ENCODE measurements at places on chromosomes 4 and X.
A peak's percentile ranks its signal among the peaks of the same experiment; 100 is the strongest.

DNA sequence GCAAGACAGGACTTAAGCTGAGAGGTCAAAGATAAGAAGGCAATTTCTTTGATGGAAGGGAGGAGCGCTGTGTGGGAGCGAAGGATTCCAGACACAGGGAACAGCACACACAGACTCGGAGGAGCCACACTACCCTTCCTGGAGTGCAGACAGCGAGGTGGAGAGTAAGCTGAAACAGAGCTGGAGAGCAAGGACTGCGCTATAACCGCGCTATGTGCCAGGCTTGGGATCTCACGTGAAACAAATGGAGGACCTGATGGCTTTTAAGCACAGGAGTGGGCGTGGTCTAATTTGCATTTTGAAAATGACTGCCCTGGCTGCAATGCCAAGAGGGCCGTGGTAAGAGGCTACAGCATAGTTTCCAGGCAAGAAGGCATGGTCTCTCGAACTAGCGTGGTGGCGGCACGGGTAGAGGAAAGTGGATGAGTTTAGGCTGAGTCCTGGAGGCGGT is 113.9 kb upstream of the SORBS2 start:
- no peak for DNase-seq

DNA sequence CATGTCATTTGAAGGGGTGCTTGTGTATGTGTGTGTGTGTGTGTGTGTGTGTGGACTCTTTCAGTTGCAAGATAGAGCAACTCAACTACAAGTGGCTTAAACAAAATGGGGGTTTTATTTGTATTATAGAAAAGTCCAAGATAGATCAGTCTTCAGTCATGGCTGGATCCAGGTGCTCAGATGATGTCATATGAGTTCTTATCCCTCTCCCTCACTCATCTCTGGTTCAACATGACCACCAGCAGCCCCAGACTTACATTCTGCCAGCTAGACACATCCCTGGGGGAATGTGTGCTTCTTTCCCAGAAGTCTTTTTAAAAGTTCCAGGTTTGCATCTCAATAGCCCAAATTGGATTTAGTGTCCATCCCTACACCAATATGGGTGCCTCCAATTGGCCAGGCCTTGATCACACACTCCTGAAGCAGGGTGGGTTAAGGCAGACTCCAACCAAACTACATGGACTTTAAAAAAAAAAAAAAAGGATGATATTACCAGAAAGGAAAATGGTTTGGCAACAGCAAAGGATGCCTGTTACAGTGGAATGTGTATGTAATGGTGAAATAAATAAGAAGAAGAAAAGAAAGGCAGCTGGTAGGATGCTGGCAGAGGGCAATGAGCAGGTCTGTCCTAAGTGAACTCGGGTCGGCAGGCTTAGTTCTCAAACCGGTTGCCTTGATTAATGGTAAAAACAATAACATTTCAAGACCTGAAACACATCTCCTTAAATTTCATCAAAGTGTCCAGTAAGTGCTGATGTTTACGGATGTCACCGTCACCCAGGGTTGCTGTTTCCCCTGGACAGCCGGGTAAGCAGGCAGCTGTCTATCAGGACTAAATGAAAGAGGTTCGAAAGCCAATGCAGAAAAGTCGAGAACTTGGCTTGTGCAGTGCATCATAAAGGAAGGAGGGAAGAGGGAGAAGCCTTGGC is 107.7 kb downstream of the SMIM20 start:
- peak; percentile 53 for DNase-seq

GRCh38 chrX:41666251-41666650 is 22.5 kb upstream of the GPR34 start:
- no peak for DNase-seq

GRCh38 chrX:23434356-23434884 is 99.8 kb downstream of the PTCHD1 start:
- peak; percentile 31 for DNase-seq

DNA sequence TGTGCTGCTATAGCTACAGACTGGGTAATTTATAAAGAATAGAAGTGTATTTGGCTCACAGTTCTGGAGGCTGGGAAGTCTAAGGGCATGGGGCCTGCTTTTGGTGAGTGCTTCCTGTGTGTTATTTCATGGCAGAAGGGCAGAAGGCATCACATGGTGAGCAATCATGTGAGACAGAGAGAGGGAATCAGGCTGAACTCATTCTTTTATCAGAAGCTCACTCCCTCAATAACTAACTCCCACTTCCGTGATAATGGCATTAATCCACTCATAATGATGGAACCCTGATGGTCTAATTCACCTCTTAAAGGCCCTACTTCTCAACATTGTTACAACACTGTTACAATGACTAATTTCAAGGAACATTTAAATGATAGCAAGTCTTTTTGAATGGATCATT is 129.4 kb downstream of the FAT4 start:
- DNase-seq, result no peak

DNA sequence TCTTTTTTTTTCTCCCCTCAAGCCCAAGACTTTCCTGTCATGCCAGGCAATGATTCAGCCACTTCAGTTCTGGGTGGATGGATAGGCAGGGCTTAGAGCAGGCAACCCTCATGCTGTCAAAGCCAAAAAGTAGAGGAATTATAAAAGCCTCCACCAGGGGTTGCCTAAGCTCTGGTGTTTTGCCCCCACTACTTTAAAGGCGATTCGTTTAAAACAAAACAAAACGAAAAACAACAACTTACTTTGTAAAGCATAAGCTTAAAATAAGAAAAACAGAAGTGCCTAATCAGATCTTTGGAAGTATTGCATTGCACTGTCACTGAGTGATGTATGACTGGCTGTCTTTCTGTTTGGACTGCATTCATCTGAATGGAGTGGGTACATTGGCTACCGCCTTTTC is 5.3 kb upstream of the IDS start:
- no peak for DNase-seq

DNA sequence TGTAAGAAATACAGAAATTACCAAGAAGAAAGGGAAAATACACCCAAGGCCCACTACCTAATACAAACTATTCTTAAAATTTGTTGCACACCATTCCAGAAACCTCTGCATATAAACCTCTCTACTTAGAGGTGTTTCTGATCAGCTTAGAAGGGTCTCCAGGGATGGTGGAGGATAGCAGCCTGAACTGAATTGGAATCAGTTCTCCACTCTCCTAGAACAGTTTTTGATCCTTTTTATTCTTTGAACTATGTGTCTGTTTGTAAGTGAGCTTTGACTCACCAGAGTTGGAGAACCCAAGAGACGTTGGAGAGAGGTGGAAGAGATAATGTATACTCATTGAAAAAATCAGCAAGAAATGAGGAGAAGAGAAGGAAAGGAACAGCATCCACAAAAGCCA is 96.6 kb upstream of the OTUD4 start:
- no peak for DNase-seq

DNA sequence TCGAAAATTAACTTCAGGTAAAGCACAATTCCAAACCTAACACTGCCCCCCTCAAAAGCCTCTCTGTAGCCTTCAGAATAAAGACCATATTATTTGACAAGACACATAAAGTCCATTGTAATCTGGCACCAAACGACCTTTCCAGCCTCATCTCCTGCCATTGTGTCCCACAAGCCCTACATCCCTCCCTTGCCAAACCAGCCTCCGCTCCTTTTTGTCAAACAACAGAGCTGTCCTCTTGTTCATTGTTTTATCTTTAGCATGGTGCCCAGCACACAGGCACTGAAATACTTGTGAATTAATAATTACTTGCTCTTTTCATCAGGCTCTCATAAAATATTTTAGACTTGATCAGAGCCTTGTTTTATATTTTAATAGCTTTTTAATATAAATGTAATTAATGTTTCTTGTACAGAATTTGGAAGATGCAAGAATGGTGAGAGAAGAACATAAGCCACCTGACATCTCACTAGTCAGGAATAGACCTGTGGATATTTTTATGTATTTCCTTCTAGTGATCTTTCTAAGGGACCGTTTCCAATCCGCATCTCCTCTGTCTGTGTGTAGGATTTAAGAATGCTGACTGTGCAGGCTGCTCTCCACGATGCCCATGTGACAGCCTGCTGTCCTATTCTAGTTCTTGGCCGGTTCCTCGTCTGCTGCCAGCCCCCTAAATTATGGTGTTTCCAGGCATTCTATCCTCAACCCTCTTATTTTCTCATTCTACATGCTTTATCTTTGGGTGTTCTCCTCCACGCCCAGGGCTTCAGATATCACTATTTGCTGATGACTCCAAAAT is 3.0 kb upstream of the IRF2 start:
- DNase-seq, result no peak

DNA sequence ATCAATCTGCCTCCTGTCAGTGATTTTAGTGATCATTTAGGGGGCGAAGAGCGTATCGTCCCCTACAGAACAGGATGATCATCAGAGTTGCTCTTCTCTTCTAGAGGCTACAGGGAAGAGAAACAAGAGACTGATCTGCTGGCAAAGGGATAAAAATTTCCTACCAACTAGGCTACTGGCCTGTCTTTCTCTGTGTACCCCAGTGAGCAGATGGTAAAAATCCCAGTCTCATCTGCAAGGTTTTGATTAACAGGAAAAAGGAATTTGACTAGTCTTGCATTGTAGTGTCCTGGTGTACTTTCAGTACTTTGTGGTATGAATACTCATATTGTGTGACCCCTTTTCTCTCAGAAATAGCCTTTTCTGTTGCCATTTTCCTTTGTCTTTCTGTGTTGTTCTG is 21.8 kb upstream of the AADAT start:
- no peak for DNase-seq

GRCh38 chr4:170400361-170400760 is 310.6 kb upstream of the AADAT start:
- DNase-seq, result no peak

- DNase-seq, result no peak
Measured at GRCh38 chr4:1204828-1205585, 32.6 kb upstream of the SPON2 start.

- DNase-seq, result no peak
Measured at GRCh38 chr4:159220353-159220752, 117.5 kb downstream of the RAPGEF2 start.

GRCh38 chr4:10096201-10096977 is 20.2 kb downstream of the WDR1 start:
- DNase-seq, result peak; percentile 84

- no peak for DNase-seq
Measured at GRCh38 chr4:183919141-183919540, 14.0 kb downstream of the STOX2 start.

GRCh38 chrX:108020631-108021030 is 24.2 kb upstream of the VSIG1 start:
- DNase-seq, result no peak

DNA sequence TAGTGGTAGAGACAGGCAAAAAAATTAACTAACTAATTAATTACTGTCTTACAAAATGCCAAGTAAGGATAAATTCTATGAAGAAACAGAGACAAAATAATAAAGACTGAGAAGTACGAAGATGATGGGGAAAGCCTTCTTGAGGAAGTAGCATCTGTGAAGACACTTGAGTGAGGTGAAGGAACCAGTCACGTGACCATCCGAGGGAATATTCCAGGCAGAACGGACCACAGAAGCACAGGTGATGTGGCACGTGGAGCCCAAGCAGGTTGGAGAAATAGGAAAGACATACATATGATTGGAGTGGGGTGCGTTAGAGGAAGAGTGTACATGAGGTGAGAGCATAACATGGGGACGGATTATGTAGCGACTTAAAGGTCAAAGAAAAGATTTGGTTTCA is 30.5 kb upstream of the SPP1 start:
- DNase-seq, result no peak

DNA sequence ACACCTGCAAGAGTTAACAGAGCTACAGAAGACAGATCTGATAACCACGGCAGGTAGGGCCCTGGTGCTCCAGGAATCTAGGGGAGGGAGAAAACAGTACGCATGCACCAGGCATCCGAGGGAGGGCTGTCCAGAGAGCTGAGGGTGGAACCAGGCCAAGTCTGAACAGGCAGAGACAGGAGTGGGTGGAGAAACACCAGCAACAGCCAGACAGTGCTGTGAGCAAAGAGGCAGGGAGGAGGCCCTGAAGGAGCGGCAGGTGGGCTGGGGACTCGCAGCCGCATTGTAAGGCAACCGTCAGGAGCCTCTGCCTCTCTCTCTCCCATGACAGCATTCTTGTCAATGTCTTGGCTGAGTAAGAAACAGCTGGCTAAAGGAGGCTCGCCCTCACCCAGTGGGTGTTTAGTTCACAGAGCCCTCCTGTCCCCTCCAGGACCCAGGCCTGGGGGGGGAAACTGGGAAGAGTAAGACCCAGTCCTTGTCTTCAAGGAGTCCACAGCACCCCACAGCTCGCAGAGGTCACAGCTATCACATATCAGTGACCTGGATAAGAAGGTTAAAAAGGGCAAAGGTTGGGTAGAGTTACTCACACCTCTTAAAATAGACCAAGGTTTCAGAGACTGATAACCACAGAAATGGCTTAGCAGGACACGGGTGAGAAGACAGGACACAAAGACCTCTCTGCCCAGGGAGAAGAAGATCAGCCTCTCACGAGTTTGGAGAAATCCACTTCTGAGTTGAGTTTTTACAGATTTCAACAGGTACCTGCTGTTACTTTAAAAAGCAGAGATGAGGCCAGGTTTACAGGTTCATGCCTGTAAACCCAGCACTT is 10.5 kb downstream of the ACSL1 start:
- DNase-seq, result peak; percentile 83

- no peak for DNase-seq
Measured at GRCh38 chr4:11548597-11549082, 119.9 kb upstream of the HS3ST1 start.

GRCh38 chrX:134444681-134445080 is 15.3 kb upstream of the HPRT1 start:
- no peak for DNase-seq

GRCh38 chr4:89222170-89222569 is 85.4 kb downstream of the GPRIN3 start:
- DNase-seq, result no peak

- DNase-seq, result no peak
Measured at GRCh38 chrX:152871260-152871659, 26.6 kb upstream of the ZNF185 start.

GRCh38 chrX:129979207-129979920 is 3.1 kb upstream of the BCORL1 start:
- DNase-seq, result no peak

DNA sequence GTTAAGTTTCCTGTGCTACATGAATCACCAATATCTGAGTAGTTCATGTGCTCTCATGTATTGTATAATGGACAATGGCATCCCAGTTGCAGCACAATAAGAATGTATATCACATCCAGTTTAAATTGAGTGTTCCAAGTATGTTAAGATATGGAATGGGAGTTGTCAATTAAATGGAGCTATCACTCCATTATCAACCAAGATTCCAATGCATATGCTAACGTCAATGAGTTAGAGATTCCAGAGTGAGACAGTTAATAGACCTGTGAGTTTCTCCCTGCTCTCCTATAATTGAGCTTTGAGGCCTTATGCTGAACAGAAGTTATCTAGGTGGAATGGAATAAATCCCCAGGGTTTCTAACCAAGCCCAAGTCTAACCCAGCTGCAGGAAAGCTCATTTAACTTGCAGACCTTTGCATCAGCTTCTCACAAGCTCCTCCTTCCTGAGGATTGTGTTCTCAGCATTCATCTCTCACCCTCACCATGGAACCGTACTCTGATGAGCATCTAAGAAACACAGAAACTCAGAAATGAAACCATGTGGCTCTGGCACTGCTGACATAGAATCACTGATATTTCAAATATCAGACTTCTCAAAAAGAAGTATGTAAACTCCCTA is 84.8 kb downstream of the TIGD2 start:
- DNase-seq, result no peak
